Stimulated activated naive CD8-positive, alpha-beta T cell treated with anti-CD3 and anti-CD28 coated beads, Interleukin-15, Interleukin-2, amounts not matched to agents 100 U/mL and 50 U/mL, for 24 hours (primary cell): ENCODE measurements at places on chromosomes 12 and 14.
A peak's percentile ranks its signal among the peaks of the same experiment; 100 is the strongest.

- no peak for DNase-seq
Observed at GRCh38 chr14:32307881-32308582, 21.1 kb upstream of the AKAP6 start.

- DNase-seq = peak; percentile 59
Observed at GRCh38 chr14:98173305-98173704, 1098.7 kb downstream of the BCL11B start.

GRCh38 chr12:109952873-109953272 is 43.3 kb downstream of the GIT2 start:
- no peak for DNase-seq

GRCh38 chr14:84225268-84225667 is 1304.7 kb upstream of the FLRT2 start:
- no peak for DNase-seq

- no peak for DNase-seq
Observed at GRCh38 chr12:89140141-89140540, 212.2 kb downstream of the DUSP6 start.

DNA sequence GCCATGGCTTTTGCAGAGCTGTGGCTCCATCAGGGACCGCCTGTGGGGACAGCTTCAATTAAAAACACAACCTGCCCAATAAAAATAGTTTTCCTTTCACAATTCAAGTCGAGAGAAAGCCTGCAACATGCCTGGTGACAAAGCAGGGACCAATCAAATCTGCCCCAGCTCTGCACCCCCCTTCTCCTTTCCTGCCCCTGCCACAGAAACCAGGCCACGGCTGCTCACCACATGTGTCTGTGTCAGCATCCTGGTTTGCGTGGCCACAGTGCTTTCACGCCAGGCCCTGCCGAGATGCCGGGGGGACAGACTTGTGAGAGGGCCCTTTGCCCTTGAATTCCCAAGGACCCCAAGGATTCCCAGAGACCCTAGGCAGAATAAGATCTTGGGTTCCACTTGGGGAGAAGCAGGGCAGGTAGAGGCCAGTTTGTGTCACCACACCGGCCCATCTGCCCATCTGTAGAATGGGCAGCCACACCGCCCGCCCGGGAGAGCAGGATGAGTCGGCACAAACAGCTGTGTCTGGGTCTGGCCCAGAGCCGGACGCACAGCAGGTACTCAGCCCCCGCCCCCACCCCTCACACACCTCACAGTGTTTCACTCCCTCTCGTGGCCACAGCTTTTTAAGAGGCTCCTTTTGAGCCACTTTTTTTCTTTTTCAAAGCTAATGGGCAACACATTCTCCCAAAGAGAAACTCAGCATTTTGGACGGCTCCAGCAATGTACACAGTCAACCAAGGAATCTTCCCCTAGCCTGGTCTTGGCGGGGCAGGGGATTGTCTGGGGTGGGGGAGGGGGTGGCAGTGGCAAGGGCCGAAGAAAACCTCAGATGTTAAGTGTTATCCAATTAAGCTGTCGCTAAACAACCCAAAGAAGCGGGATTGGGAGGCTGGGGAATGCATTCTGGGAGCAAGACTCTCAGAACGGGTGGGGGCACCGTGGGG is 41.5 kb downstream of the BCL11B start:
- DNase-seq = peak; percentile 78

DNA sequence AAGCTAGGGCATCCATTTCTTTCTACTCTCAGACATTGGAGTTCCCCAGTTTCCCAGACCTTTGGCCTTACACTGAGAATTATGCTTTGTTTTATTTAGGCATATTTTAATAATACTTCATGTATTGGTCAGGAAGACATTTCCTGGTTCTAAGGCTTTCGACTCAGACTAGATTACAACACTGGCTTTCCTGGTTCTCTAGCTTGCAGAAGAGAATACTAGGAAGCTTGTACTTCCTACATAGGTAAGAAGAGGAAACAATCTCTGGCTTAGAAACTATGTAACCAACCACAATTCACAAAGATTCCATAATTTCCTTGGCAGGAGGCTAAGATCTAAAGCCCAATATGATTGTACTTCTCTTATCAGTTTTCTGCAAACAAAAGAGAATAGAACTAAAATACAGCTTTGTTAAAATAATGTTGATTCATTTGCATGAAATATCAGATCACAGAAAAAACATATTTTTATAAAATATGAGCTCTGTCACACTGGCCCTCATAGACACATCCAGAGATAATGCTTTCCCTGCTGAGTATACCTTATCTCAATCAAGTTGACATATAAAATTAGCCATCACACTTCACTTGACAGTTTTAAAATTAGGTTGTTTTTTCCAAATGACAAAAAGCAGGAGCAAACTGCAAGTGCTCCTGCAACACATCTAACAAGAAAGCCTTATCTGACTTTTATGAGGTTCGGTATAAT is 30.5 kb downstream of the CLEC2D start:
- no peak for DNase-seq

DNA sequence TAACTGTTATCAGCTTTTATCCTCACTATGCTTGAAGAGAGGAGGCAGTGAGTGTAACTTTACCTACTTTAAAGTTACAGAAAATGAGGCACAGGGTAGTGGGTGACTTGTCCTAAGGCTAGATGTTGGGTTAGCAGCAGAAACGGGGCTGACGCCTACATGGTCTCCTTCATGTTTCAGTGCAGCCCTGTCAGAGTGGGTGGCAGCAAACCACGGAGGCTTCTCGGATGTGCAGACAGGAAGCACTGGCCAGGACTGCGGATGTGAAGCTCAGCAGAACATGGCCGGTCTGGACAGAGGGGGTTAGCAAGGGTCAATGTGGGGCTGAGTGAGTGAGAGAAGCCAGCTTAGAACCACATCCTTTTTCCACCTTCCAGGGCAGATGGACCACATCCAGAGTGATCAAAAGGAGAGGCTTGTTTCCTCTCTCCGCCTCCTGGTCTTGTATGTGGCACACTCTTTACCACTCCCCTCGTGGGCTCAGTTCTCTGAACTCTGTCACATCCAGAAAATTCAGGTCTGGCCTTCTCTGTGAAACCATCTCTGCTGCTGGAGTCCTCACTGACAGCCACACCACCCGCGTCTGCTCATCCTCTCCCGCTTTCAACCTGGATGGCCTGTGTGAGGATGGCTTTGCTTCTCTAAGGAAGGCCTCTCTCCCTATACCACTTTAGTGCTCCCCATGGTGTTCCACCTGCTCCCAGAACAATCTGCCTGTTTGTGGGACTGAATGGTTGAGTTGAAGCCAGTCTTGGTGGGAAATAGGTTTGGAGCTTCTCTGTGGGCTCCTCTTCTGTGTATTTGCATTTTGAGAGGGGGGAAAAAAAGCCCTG is 14.1 kb downstream of the SUSD6 start:
- peak; percentile 81 for DNase-seq

GRCh38 chr12:31773223-31773750 is 44.5 kb upstream of the AMN1 start:
- DNase-seq = no peak

DNA sequence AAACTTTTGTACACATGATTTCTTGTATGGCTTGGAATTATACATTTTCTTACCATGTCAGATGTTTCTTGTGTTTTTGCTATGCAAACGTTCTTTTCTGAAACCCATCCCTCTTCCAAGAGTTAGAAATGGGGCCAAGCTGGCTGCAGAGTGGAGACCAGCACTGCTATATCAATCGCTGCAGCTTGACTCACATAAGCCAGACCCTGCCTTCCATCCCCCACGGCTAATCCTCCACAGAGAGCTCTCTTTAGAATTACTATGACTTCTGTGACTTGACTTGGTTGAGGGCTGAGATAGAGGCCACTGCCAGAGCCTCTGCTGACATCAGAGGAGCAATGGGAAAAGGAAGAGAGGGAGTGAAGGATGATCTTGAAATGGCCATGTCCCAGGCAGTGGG is 147.9 kb downstream of the DACT1 start:
- DNase-seq = no peak

DNA sequence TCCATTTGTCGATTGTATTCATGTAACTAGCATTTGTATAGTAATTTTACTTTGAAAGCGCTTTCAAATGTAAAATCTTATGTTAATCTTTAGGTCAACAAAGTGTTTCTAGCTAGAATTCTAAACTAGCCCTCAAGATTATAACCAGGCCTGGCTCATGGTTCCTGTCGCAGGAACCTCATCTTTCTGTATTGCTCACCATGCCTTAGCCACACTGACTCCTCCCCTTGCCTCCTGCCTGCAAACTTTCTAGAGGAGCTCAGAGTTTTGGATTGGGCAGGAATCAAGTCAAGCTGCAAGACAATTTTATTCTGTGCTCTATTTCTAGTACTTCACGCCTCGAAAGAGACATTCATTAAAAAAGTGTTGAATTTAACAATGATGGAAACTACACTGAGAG is 99.8 kb downstream of the TGFB3 start:
- no peak for DNase-seq

DNA sequence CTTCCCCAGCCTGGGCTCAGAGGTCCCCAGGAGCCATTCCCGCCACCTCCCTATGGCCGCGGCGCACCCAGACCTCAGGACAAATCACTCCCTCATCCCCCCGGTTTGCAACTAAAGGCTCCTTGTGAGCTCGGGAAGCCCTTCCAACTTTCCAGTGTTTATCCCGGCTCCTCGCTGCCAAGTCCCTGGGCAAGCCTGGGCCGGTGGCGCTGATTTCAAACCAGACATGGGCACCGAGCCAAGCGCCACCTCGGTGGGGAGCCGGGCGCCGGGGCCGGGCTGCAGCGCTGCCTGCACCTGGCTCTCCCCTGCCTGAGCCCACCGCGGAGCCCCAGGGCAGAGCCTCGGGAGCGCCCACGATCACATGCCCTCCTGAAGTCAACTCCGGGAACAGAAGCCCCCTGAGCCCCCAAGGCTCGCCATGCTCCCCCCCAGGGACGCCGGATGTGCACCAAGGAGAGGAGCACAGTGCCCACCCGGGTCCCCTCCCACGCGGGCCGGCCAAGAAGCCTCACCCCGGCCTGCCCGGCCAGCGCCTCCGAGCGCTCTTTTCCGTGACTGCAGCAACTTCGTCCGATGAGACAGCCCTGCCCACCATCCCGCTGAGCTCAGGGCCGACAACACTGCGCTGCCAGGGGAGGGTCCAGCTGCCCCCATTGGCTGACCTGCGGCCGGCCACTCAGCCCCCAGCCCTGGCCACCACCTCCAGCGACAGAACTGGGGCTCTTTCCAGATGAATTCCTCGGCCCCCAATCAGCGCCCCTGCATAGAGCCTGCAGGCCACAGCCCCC is 50.0 kb downstream of the NCOR2 start:
- no peak for DNase-seq

DNA sequence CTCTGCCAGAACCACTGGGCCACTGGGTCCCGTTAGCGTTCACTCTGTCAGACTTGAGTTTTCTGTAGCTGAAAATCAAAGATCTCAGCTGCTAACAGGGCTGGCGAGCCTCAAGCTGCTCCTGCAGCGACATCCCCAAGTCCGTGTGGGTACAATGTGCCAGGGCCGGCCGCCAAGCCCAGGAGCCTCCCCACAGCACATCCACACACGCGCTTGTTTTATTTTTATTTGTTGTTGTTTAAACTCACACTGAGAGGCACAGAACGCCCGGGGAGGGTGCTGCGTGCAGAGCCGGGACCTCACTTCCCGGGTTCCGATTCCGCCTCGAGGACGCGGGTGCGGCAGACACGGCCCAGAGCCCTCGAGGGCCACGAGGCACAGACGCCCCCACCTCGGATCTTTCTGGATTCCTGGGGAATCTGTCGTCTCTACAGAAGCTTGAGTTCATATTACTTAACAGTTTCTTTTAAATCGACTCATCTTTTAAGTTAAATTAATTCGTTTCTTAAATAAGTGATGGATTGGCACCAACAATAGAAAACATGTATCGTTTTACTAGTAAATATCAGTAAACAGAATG is 9.3 kb downstream of the GALNT9 start:
- DNase-seq = no peak

- no peak for DNase-seq
Observed at GRCh38 chr12:27497446-27497845, 26.6 kb upstream of the PPFIBP1 start.

DNA sequence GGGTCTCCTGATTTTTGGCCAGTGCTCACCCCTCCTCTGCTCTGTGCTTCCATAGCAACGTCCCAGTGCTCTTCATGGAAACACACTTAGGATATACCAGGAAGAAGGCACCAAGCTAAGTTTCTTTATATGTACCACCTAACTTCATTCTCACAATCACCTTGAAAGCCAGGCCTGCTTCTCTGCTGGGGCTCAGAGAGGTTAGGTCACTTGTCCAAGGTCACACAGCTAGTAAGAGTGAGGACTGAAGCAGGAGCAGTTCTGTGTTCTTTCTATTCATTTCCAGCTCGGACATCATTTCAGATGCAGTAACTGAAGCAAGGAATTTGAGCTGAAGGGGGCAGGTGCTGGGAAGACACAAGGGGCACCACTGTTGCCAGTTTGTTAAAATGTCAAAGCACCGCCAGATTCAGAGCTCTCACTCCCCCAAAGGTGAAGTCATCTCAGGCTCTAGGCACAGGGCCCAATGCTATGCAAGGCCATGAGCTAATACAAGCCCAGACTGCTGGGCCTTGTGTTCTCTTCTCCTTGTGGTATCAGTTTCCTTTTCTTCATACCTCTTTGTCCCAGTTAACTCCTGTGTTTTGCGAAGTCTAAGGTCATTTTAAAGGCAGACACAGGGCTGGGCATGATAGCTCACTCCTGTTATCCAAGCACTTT is 19.7 kb upstream of the YY1 start:
- DNase-seq = no peak

DNA sequence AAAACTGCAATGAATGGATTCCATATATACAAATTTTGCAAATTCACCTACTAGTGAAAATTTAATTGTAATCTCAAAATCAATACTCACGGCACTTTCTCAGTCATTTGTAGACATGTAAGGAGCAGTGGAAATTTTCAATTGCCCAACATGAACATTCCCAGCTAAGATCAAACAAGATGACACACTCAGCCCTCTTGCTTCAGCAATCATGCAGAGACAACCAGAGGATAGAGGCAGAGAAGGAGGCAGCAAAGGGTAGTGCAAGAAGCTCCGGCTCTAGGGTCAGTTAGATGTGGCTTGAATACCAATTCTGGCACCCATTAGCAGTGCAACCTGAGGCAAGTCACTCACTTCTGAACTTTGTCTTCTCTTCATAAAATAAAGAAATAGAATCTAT is 91.5 kb upstream of the SLC35F4 start:
- DNase-seq = no peak

GRCh38 chr12:27436029-27436428 is 10.5 kb upstream of the SMCO2 start:
- DNase-seq = no peak

- no peak for DNase-seq
Observed at GRCh38 chr12:121009741-121010140, 6.5 kb downstream of the C12orf43 start.

DNA sequence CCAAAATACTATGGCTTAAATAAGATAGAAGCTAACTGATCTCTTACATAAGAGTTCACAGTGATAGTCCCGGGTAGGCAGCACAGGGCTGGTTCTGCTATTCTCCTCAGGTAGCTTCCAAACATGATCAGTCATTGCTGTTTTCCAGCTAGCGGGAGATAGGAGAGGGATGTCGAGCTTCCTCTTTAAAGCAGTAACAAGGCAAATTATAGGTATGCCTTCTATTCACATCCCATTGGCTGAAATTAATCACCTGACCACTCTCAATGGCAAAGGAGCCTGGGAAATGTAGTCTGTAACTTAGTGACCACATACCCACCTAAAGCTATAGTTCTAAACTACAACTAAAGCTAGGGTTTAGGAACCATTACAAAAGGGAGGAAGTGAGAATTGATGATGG is 34.5 kb upstream of the VRK1 start:
- peak; percentile 11 for DNase-seq
